ENCODE measurements at places on chromosomes 16 and 17.

- no peak for DNase-seq
Observed at GRCh38 chr16:69412287-69412686, 12.1 kb upstream of the CYB5B start.

GRCh38 chr16:56966093-56966475 lies 4.3 kb downstream of the CETP start:
- DNase-seq, result no peak

GRCh38 chr16:10921536-10922327 lies 20.5 kb downstream of the DEXI start:
- DNase-seq, result no peak

GRCh38 chr17:82419540-82419939 lies 1.2 kb upstream of the OGFOD3 start:
- no peak for DNase-seq

All from aorta (tissue), 5 donors.